Renal pelvis (tissue), 12 donors: ENCODE measurements at places on chromosomes 4 and X. TPM values are rescaled to one million over a fixed set of nuclear protein-coding genes. Genes with fewer than 3 reads are reported as not detected.

DNA sequence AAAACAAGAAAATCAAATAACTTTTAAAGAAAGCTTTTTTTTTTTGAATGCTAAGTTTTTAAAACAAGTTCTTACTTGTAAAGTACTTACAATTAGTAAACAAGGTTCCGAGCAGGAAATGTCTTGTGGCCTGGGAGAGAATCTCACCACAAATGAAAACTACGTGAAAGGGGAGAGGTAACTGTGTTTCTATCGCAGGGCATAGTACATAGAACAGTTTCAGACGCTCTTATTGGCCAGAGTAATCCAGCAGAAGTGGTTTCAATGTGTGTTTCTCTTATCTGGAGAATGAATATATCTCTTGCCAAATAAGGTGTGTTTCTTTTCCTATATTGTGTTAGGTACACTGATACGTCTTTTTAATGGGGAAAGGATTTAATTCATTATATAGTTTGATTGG lies at the start of gene PLAC8:
TSS of gene PLAC8 (minus strand) at position 154 of the 400 bp plus-strand sequence. CDS start 6,808 bp downstream, outside the sequence.
- DNase-seq, result no peak

DNA sequence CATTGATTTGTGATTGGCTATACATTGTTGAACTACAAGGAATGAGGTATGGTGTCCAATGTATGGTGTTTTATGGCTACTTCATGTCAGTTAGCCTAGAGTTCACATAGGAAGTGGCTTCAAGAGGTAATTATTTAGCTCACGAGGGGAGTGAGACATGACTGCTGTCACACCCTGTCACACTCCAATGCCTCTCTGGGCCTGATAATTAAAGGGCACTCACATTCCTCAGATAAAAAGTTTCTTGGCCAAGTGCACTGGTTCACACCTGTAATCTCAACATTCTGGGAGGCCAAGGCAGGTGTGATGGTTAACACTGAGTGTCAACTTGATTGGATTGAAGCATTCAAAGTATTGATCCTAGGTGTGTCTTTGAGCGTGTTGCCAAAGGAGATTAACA lies 65.0 kb upstream of the DDX60 start:
- peak; percentile 2 for DNase-seq

DNA sequence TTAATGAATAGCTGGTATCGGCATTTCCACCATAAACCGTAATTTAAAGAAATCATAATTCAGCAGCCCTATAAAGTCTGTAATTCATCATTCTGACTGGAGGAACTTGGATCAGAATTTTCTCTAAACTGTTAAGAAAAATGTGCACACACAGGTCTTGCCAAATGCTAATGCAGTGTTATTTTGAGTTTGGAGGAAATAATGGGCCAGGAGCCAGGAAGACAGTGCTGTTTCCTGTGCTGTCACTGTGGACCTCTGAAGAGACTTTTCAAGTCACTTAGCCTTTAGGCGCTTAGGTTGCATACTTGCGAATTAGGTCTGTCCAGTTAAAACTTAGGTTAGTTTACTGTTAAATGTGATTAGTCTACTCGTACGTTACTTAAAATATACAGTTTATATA lies 137.5 kb upstream of the ANXA3 start:
- DNase-seq, result no peak

- peak; percentile 61 for DNase-seq
Measured at GRCh38 chr4:40325406-40326019, 9.6 kb upstream of the CHRNA9 start.

- no peak for DNase-seq
Measured at GRCh38 chr4:108473163-108473720, 147.1 kb upstream of the RPL34 start.

DNA sequence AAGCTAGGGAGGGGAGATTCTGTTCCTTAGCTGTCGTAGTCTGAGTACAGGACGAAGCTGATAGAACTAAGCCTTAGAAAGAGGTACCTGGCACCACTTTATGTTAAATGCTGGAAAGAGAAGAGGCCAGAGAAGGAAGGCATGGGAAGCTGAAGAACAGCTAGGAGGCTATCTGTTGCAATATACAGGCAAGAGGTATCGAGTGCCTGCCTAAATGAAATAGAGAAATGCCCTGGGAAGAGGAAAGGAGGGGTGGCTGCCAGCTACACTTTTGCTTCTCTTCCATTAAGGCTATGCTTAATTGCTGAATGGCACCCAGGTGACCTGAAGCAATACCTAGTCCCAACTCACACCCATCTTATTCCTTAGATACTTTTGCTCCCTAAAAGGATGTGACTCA lies 380.4 kb upstream of the FGF13 start:
- no peak for DNase-seq

GRCh38 chr4:98634061-98634460 lies 24.4 kb downstream of the TSPAN5 start:
- DNase-seq, result no peak

- no peak for DNase-seq
Measured at GRCh38 chr4:95546866-95547714, 1.7 kb downstream of the UNC5C start.

The TMSB15C gene
- polyA plus RNA-seq, result 18.3 TPM

The FHIP1A gene
- polyA plus RNA-seq, result 6.2 TPM

The USP26 gene
- not detected for polyA plus RNA-seq
